Caudate nucleus (tissue), 63 donors: ENCODE measurements at places on chromosomes 3 and 15.

- no peak for DNase-seq
These were observed 64.7 kb downstream of the ATP2B2 start for GRCh38 chr3:10440684-10441083.

DNA sequence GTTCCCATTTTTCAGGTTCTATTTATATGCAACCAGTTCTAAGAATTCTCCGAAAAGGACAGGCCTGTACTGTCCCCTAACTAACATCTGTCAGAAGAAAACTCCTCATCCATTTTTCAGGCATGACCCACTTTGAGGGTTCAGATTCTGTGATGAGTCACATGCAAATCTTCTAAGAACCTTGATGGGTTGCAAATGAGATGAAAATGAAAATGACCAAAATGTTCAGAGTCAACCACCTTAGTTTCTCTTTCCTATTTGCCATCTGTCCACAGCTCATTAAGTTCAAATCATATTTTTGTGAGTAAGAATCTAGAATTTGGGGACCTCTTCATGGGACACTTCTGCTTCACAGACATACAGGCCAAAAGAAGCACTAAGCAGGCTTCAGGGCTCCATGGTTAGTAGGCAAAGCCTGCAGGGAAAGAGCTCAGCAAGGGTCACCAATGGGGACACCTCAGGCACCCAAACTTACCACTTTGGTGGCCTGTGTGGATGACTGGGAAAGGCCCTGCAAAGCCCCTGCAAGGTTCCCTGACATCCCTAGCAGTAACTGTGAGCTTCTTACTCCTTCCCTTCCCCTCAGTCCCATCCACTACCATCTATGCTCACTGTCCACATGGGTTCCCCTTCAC is 122.0 kb downstream of the WDR76 start:
- no peak for DNase-seq

GRCh38 chr15:35740761-35741160 is 194.8 kb upstream of the DPH6 start:
- no peak for DNase-seq

GRCh38 chr3:151935446-151935845 is 62.0 kb downstream of the SUCNR1 start:
- DNase-seq, result no peak

DNA sequence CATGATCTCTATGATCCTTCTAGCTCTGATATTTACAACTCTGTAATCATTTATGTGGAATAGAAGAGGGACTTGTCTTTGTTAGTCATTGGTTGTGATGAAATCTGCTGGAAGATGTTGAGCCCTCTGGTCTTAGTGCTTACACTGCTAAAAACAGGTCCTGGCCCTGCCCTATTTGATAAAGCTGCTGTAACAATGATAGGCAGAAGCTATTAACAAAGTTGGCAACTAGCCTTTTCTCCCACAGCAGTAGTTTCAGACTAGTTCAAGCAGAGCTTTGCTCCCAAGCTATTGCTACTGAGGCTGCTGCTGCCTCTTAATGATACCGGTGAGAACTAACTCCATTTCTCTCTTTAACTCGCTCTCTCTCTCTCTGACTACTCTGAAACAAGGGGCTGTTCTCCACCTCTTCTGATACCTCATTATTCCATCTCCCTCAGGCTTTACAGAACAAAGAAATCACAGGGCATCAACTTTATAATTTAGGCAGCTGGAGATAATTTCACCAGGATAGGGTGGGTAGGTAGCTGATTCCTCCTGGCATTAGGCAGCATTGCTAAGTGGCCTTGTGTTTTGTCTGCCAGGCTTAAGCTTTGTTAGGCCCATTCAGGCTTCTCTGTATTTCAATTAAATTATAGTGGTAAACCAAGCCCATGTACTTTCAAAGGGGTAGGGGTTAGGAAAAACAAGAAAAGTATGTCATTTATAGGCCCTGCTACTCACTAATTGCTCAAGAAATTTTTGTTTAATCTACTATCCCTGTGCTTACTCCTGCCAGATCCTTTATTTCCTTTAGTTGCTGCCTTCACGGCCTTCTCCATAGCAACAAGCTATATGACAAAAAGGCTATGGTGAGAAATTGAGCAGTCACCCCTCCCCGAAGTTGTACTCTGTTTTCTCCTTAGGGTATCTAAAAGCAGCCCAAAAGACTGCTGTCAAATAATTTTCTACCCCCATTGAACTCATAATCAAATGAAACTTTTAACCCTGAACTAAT is 139.6 kb downstream of the RBPMS2 start:
- no peak for DNase-seq

DNA sequence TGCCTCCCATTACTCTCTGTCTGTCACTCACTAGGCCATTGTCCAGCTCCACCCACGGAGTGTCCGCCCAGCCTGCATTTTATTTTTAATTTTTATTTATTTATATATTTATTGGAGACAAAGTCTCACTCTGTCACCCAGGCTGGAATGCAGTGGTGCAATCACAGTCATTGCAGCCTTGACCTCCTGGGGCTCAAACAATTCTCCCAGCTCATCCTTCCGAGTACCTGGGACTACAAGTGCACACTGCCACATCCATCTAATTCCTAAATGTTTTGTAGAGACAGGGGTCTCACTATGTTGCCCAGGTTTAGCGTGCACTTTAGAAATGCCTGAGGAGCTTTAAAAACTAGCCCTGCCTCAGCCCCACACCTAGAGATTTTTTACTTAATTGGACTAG is 141.5 kb downstream of the LIPC start:
- DNase-seq, result no peak

DNA sequence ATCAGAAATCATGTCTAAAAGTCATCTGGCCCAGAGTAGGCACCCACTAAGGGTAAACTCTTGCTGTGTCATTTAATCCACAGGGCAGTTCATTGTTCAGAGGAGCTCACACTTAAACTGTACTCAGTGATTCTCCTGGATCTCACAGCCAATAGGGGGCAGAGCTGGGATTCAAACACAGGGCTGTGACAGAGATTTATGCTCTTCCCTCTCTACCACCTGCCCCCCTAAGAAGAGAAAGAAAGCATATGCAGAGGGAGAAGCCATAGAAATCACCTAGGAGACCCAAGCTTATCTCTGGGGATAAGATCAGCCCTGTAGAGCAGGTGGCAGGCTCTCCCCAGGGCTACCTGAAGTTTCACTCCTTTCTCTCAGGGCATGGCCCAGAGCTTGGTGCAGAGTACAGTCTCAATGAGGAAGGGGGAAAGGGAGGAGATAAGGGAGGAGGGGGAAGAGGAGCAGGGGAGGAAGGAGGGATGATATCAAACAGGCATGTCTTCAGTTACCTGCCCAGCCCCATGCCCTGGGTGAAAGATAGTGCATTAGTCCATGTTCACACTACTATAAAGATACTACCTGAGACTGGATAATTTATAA is 51.8 kb upstream of the ADPGK start:
- no peak for DNase-seq

DNA sequence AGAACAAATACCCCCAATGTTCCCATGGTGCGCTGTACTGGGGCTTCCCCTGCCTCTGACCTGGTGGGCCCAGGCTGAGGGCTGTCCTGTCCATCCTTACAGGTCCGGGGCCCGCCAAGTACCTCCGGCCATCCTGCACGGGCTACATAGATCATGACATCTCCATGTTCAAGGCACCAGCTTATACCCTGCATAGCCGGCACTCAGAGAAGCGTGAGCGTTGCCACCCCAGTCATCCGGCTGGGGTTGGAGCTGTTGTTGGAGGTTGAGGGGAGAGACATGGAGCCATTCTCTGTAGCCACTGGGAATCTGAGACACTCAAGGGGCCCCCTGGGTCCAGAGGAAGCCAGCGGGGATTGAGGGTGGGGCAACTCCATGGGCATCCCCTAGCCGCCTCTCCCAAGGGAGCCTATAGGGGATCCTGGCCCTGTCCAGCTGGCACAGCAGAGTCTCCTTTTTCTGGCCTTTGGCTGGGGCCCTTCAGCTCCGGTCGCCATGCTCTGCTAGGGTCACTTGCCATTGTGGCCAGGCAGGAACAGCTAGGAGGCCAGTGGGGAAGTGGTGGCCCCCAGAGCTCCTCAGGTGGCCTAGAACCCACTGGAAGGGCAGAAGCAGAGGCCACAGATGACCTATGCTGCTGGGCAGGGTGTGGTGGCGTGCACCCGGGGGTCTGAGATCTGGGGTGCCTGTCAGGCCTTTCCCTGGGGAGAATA is 12.5 kb upstream of the CSPG4 start:
- DNase-seq, result no peak

- no peak for DNase-seq
These were observed 53.9 kb upstream of the TASOR start for GRCh38 chr3:56737006-56737405.

DNA sequence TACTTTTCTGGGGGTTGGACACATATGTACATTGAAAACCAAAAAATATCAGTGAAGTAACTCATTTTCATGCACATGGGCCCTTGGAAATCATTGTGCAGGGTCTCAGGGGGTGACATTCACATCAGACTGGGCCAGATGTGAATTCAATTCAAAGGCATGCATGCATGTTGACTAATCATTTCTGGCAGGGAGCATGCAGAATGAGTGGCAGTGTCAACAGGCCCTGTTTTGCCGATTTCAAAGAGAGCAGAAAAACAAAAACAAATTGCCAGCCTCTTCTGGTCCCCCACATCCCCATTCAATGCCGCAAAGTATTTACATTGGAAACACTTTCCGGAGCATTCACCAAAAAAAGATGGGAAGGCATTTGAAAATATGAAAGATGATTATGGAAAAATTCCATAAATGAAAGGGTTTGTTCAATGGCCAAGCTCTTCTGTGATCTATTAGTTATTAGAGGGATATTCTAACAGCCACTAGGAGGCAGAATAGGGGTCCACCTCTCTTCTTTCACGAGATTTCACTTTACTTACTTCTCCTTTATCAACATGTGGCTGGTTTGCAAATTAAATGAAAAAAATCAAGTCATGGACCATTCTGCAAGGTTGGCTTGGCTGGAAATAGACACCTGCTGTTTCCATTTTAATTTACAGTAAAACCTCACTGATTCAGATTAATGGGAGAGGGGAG is 119.9 kb upstream of the FEZF2 start:
- DNase-seq, result no peak

GRCh38 chr3:9064850-9065249 is 101.6 kb upstream of the RAD18 start:
- DNase-seq, result no peak

- no peak for DNase-seq
These were observed 2.9 kb downstream of the RBSN start for GRCh38 chr3:15096046-15096445.

DNA sequence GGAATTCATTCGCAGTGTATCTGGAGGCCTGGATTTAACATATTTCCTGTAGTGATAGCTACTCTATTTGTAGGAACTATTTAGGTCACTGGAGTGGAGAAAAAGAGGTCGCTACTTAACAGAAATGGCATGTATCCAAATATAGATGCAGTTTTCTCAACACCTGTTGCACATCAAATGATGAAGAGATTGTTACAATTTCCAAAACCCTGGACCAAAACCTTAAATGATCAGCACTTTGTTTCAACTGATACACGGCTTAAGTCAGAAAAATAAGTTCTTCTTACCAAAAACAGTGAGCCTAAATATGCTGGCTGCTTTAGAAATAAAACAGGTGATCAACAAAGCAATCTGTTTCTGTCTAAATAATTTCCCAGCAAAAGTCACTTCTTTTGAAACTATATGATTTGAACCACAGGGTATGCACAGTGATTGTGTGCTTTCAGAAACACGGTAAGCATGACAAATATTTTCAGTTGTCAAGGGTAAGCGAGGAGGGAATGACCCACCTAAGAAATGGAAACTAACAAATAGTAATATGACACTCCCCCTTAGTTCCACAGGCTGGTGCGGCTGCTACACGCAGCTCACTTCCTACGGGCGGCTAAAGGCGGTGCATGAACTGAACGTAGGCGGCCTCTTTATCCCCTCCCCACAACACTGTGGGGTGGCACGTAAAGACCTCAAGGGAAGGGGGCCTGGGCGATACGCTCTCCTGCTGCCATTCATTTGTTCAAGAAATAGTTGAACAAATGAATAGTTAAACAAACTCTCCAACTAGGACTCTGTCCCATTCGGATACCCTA is 1.1 kb downstream of the EHD4 start:
- DNase-seq, result no peak

DNA sequence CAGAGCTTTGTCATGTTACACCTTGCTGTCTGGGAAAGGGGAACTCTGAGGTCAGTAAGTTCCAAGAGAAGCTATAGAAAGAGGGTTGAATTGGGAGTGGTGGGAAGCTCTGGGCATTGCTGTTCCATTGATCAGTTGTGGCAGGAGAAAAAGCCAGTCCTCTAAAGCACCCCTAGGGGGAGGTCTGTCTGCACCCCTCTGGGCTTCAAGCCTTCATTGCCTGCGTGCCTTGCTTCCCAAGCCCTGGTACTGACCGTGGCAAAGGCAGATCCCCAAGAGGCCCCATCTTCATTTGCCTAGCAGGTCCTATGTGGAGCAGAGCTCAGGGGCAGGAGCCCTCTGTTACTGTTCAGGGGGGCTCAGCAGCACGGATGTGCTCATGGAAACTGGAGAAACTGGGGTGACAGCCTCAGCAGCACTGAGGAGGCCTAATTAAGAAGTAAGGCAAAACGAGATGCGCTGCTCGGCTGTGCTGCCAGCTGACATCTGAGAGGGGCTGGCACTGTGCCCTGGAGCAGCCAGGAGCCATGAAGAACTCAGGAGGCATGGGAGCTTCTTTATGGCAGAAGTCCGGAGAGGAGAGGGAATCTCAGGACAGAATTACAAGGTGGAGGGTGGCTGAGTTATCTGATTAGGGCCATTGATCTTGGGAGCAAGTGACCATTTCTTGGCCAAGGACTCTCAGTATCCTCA is 270.9 kb downstream of the RPLP1 start:
- DNase-seq, result no peak

DNA sequence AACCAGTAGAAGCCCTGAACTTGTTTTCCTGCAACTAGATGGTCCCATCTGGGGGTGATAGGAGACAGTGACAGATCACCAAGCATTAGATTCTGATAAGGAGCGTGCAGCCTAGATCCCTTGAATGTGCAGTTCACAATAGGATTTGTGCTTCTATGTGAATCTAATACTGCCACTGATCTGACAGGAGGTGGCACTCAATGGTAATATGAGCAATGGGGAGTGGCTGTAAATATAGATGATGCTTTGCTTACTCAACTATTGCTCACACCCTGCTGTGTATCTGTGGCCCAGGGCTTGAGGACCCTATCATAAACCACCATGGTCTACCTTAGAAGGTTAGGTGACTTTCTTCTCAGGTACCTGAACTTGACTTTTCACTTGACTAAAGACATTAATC is 417.1 kb upstream of the ARHGEF26 start:
- DNase-seq, result no peak

- no peak for DNase-seq
These were observed 106.5 kb upstream of the PROK2 start for GRCh38 chr3:71891483-71891882.

- DNase-seq, result no peak
These were observed 94.7 kb downstream of the STAG1 start for GRCh38 chr3:136657526-136657925.

- DNase-seq, result no peak
These were observed 14.1 kb upstream of the TMEM115 start for GRCh38 chr3:50373146-50374051.

DNA sequence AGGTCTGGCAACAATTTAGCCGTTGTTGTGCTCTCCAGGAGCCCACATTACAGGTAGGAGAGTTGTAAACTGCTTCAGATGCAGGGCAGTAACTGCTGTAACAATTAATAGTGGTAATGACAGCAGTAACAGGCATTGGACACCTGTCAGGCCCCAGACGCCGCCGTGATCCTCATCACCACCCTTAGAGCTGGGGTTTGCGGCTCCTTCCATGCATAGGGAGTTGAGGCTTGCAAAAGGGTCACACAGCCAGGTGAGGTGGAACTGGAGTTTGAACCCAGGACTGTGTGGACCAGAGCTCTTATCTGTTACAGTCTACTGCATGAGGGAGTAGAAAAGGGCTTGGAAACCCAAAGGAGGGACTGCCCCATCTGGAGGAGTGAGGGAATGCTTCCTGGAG is 26.8 kb upstream of the NR2C2 start:
- DNase-seq, result no peak

GRCh38 chr3:49530701-49531100 is 23.6 kb upstream of the BSN start:
- DNase-seq, result no peak
